ENCODE measurements at places on chromosomes 2 and 18.

- peak; percentile 75 for DNase-seq
Measured at GRCh38 chr2:144379851-144380311, 140.0 kb downstream of the ZEB2 start.

- no peak for DNase-seq
Measured at GRCh38 chr2:235467588-235467987, 26.3 kb upstream of the AGAP1 start.

DNA sequence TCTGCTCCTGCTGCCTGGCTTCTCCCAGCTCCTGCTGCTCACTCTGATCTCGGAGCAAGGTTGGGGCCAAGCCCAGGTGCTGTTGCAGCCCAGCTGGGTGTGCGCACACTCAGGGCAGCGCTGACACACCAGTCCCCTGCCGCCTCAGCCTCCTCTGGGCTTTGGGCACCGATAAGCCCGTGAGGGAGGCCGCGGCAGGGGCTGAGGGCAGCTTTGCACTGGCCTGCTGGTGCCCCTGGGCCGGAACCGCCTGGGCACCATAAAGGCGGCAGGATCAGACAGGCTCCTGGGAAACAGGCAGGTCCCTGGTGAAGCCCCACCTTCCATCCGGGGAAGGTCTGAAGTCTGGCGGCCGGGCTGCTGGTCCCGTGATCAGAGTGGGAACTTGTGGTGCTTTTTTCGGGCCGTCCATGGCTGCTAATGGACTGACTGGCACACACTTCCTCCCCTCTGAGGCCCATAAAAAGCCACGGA is 14.1 kb upstream of the EML6 start:
- DNase-seq = no peak

GRCh38 chr2:25320077-25320476 is 21.6 kb downstream of the DNMT3A start:
- no peak for DNase-seq

DNA sequence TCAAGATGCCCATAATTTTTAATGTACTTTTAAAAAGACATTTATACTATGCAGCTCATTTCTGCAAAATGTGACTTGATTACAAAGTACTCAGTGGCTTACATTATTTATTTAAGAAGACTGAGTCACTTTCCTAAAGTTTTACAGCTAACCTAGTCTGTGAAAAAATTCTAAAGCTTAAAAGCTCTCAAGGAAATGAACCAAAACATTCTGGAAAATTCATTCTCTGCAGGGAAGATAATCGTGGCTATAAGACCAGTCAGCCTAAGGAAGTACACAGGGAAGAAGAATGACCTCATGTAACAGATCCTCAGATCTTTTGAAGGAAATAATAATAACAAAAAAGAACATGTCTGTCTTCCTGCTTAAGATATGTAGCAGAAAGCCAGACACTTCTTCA is 232.1 kb upstream of the STK17B start:
- no peak for DNase-seq

All from hematopoietic multipotent progenitor cell (in vitro differentiated cells).